ENCODE measurements at places on chromosomes 12 and 14.

- no peak for DNase-seq
Measured at GRCh38 chr12:24701343-24701742, 247.6 kb downstream of the BCAT1 start.

DNA sequence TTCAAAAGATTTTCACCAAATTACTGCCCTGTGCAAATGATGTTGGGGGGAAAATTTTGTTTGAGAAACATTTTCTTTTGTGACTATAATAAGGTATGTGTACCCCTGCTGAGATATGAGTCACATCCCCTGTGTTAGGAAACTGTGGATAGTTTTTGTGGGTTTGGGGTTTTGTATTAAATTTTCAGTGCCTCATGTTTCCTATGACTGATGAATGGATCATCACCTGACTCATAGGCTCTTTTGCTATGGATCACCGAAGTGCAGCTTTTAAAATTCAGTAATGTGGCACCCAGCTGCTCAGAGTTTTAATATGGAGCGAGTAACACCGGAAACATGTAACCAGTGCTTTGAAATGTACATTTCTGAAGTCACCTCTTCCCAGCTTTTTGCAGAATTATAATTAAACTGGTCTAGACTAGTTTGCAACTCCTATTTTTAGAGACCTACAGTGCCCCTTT, 167.4 kb upstream of the HMGA2 start:
- no peak for DNase-seq

DNA sequence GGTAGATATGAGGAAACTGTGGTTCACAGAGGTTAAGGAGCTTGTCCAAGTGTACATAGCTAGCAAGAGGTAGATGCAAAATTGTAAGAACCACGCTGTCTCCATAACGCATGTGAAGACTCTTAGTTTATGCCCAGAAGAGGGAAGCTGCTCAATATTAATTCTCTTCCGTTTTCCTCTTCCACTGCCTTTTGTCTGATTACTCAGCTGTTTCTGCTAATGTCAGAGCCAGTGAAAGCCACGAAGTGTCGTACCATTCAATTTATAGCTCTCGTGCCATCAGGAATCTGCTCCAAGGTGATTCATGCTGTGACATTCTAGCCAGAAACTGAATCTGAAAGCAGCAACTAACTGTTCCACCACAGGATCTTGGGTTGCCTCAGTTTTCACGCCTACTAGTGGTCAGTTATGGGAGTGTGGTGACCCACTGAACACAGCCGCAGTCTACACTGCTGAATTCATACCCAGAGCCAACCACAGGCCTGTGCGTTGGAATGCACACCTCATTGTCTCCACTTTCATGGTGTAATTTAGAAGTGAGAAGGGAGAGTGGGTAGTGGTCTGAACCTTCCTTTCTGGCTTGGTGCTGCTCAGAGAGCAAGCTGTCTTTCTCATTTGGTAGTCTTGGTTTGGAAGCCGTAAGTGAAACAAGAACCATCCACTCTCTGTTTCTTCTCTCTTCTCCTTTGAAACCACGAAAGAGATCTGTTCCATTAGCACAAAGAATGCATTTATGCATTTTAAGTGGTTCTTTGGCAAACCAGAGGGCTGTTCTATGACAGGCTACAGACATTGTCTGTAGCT, 74.2 kb upstream of the NAP1L1 start:
- no peak for DNase-seq

GRCh38 chr14:75987201-75987970, 1.8 kb downstream of the IFT43 start:
- no peak for DNase-seq

GRCh38 chr14:79856381-79856780, 354.9 kb downstream of the DIO2 start:
- no peak for DNase-seq

DNA sequence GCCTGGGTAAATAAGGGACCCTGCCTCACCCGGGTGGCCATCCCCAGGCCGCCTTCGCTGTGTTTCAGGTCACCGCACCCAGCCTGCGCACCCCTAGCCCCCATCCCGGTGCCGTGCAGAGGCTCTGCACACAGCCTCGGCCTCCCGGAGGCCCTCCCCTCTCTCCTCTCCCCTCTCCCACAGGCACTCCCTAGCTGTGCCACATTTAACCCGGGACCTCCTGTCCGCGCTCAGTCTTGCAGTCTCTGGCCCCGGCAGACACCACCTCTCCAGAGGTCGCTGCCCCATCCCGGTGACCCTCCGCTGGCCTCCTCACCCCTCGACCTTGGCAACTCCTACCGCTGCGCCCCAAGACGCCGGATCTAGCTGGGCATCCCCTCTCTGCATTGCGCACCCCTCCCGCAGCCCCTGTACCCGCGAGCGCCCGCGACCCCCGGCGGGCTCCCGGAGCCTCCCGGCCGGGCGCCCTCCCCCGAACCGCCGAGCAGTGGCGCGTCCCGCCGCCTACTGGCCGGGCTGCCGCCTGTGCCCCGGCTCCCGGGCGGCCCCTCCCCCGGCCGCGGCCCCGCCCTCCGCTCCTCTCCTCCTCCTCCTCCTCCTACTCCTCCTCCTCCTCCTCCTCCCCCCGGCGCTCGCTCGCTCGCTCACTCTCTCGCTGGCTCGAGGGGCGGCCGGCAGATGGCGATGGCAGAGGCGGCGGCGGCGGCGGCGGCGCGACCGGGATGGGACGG, 120.7 kb downstream of the AACS start:
- no peak for DNase-seq

DNA sequence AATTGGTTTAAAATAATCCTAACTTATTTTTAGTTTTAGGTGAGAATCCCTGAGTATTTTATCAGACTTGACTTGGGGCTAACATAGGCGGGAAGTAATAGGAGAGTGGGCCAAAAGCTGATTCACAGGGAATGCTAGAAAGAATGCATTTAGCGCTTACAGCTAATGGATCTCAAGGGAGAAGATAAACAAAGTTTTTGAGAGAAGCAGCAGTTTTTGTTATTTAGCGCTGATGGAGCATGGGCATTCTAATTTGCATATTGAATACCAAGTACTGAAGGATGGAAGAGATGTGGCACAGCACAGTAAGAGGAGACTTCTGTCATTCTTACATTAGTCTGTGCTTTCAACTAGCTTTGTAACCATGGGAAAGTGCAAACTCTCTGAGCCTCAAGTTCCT, 436.0 kb upstream of the FBXO33 start:
- DNase-seq: no peak

DNA sequence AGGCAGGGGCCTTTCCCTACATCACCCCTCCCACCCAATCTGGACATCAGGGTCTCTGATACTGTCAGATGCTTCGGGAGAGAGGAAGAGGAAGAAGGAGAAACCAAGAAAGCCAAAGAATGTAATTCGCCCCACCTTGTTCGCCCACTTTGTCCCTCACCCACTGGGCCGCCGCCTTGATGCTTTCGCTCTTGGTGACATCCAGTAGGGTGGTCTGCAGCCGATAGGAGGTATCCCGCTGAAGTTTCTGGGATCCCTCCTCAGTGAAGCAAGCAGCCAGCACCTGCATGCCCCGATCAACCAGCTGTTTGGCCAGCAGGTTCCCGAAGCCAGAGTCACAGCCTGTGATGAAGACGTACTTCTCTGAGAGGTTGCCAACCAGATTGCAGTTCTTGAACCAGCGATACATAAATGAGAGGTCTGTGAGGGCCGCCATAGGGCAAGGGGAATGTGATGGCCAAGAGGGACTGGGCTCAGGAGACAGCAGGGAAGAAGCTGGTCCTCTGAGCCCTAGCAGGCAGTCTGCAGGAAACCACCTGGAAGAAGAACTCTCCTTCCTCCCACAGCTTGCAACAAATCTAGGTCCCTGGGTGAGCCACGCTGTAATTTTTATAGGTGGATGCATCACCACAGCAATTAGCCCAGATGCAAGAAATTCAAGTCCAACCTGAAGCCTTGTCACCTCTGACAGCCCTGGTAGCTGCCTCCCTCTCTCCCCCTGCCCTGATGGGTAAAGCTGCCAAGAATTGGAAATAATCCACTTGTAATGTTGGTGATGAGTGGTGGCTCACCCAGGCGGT, at the start of gene SDR9C7:
TSS of gene SDR9C7 (minus strand) at position 583 of the 800 bp plus-strand sequence. CDS start at position 436, 147 bp downstream.
- DNase-seq: no peak
